ENCODE measurements at places on chromosomes 12 and 14. TPM values are rescaled to one million over a fixed set of nuclear protein-coding genes. Genes with fewer than 3 reads are reported as not detected.

Gene KRT2
- not detected for total RNA-seq

Gene PLEKHD1
- 0.10 TPM for total RNA-seq

Gene KRT85
- total RNA-seq: not detected

Gene NR1H4
- not detected for total RNA-seq

Gene MRPS35
- total RNA-seq: 79.6 TPM

Gene FITM1
- 0.38 TPM for total RNA-seq

Gene GCH1
- 39.4 TPM for total RNA-seq

Gene GYS2
- total RNA-seq: 0.08 TPM

Gene LMNTD1
- total RNA-seq: not detected

Gene OLR1
- not detected for total RNA-seq

Gene TCL1B
- not detected for total RNA-seq

Gene RNASE7
- not detected for total RNA-seq

Gene INHBE
- 0.27 TPM for total RNA-seq

Gene CLEC4C
- total RNA-seq: not detected

Gene LMO3
- total RNA-seq: 0.20 TPM

Gene NPAS3
- 0.26 TPM for total RNA-seq

Gene OAS1
- 3.2 TPM for total RNA-seq

Gene TRHDE
- total RNA-seq: not detected

Gene PROX2
- total RNA-seq: 0.13 TPM

Gene OR6C2
- not detected for total RNA-seq

Gene FBXO34
- 16.7 TPM for total RNA-seq

Gene LRRC10
- total RNA-seq: not detected

Gene POP5
- 81.6 TPM for total RNA-seq

Gene KIF26A
- total RNA-seq: 0.86 TPM

Gene MYL6
- 684 TPM for total RNA-seq

Gene MYO1H
- not detected for total RNA-seq

Gene TMBIM4
- total RNA-seq: 69.9 TPM

Measured in activated T-cell treated with anti-CD3 and anti-CD28 coated beads, Interleukin-2, amount 50 U/mL, for 4 hours (primary cell).